ENCODE measurements at places on chromosomes 12 and 14.
A peak's percentile ranks its signal among the peaks of the same experiment; 100 is the strongest.

GRCh38 chr12:81079280-81080076 lies 1.6 kb downstream of the ACSS3 start:
- DNase-seq = no peak

DNA sequence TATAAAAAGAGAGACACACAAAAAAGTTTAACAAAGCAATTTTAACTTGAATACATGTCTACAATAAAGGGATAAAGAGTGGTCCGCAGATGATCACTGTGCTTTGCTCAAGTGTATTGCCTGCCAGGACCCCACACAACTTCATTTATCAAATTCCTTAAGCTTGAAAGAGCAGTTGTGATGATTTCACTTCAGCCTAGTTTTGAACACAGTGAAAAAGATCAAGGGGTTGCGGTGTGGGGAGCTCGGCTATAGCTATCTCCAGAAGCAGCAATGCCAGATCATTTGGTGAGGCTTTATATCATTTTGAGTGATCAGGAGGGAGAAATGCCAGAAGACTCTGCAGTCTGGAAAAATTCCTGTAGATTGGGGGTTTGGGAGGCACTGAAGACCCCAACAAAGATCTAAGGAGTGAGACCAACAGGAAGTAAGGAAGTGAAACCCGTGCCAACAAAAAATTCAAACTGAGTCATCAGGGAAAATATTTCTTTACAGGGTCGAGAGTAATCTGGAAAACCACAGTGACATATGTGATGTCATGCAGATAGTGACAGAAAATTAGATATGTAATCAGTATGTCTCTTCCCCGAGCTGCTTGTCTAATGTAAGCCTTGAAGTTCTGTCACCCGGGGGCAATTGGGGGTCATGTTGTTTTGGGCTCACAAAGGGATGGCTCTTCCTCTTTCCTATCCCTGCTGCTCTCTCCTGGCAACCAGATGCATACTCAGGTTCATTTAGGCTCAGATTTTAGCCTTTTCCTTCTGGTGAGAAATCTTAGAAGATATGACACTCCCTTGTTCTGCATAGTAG lies 221.8 kb downstream of the MSRB3 start:
- DNase-seq = no peak

GRCh38 chr12:57461276-57461916 lies 1.8 kb downstream of the GLI1 start:
- peak; percentile 96 for DNase-seq

DNA sequence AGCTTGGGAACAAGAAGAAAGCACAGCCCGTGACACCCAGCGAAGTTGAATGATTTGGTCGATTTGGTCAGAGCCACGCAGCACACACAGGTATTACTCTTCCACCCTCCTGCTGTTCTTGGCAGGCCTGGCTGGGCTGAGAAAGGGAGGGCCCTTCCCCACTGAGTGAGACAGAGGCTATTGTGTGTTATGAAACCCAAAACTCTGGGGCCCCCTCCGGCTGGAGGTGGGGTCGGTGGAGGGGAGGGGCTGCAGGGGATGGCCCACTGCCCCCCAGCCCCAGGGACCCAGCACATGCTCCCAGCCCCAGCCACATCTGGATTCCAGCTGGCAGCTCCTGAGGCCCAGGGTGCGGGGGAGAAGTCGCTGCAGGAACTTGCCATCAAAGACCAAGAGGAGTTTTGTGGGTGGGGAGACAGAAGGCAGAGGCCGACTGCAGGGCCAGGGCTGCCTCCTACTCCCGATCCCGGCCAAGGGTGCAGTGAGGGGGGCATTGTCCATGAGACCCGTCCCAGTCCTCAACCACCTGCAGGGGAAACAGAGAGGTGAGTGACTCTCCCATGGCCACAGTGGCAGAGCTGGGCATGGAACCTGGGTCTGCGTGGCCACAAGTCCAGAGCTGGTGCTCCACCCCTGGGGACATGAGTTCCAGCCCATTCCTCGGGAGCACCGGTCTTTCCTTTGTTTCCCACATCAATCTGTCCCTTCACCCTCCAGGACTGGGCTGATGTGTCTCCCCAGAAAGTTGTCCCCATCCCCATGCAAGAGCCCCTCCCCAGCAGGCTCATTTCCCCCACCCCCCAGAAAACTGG lies 8.7 kb downstream of the TMEM119 start:
- DNase-seq = peak; percentile 73

DNA sequence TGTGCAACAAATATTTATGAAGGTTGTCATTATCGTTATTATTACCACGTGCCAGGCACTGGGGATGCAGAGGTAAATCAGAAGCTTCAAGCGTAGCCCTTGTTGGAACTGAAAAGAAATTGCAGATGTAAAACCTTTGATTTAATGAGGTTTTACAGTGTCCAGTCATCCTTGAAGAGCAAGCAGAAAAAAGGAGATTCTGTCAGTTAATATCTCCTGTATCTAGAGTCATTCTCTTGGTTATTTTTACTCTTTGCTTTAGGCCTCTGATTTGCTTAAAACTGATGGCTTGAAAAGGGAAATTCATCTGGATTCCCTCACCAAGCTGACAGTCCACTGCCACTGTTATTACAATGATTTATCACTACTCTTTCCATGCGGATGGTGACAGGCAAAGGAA lies 179.3 kb downstream of the GALC start:
- no peak for DNase-seq

Measured in H7 (cell line).